ENCODE measurements at places on chromosomes 6 and 20.

GRCh38 chr6:11684901-11685480, 93.6 kb downstream of the ADTRP start:
- no peak for DNase-seq

DNA sequence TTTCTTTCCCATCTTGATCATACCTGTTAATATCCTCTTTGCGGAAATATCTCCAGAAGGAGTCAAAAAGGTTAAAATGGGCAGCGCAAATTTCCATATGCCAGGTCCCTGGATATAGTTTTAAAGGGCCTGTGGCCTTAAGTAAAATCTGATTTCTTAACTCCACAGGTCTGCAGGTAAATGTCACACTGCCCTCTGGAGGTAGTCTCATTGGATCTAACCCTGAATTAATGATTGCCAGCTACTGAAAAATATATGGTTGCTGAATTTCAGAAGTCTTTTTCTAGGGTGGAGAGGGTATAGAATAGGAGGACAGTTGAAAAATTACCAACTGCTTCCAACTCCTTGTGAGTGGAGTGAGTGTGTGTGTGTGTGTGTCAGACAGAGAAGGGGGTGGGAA, 8.5 kb downstream of the MOXD1 start:
- no peak for DNase-seq

- no peak for DNase-seq
Observed at GRCh38 chr6:17305219-17306001, 24.2 kb downstream of the RBM24 start.

- DNase-seq, result no peak
Observed at GRCh38 chr6:122429323-122429722, 29.9 kb downstream of the HSF2 start.

- no peak for DNase-seq
Observed at GRCh38 chr6:148765898-148766808, 19.3 kb downstream of the UST start.

DNA sequence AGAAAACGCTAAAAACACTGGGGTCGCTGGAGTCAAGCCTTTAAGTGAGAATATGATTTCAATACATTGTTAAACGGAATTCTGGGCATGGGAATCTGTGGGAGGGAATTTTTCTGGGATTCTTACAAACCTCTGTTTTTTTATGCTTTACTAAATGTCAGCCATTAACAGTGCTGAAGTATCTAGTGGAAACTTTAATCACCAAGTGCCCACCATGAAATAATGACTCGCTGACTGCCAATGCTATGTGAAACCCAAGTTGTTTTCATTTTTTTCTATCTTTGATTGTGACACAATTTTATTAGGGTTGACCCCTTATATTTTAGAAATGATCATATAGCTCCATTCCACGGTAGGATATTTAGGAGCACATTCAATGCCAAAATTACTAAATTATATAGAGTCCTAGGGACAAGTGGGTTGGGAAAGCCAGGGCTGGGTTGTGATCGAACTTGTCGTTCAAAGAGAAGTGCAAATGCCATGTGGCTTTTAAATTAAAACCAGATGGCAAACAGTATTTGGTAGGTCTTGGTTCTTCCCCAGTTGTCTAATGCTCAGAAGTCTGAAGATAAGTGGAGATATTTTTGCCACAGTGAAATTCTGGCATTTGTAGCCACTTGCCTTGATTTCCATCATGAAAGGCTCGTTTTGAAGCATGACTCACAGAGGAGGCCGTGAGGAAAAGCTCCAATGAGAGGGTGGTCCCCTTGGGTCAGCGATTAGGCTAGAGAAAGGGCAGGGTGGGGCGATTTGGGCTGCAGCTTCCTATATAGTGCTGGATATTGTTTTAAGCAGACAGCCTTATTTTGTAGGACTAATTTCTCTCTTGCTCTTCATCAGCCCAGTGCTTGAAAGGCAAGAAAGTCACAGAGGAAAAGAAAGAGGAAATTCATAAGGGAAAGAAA, 254.4 kb upstream of the JAG1 start:
- DNase-seq, result no peak

- no peak for DNase-seq
Observed at GRCh38 chr6:53858913-53859312, 64.1 kb downstream of the LRRC1 start.
